ENCODE measurements at places on chromosomes 6 and 20. TPM values are rescaled to one million over a fixed set of nuclear protein-coding genes. Genes with fewer than 3 reads are reported as not detected.

- H3K4me1 ChIP-seq: no peaks in the 10 kb centered on the region
- no peaks in the 10 kb centered on the region for H3K27me3 ChIP-seq
- no peak for DNase-seq
Observed at GRCh38 chr6:35973670-35974222, 50.7 kb downstream of the SLC26A8 start.

GRCh38 chr6:148556410-148556809 lies 190.4 kb upstream of the UST start:
- H3K27ac ChIP-seq: no peak overlapping the region
- no peaks in the 10 kb centered on the region for H3K36me3 ChIP-seq
- no peak overlapping the region for H3K4me3 ChIP-seq
- no peak for DNase-seq
- peaks cover 35% of the 10 kb centered on the region for H3K27me3 ChIP-seq
- peaks cover 25% of the 10 kb centered on the region for H3K4me1 ChIP-seq

DNA sequence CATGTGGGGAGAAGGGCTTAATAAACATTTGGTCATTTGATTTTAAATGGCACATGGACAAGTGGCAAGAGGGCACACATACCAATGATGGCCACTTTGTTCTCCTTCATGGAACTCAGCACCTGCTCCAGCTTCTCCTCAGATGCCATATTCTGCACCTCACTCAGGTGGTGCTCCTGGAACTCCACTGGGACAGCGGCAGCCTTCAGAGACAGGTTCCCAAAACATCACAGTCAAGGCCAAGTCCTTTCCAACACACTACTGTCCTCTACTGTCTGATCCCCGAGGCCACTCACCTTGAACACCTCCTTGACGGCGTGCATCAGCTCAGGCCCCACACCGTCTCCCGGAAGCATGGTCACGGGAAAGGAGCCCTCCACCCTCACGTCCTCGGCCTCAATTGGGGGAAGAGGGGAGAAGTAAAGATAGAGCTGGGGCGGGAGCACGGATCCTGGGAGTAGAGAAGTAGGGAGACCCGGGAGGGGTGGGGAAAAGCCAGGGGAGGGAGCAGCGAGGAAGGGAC lies 591 bp downstream of the IDH3B start:
- H3K27me3 ChIP-seq: no peaks in the 10 kb centered on the region
- peak overlapping the region; percentile 55 for H3K4me3 ChIP-seq
- peaks cover 12% of the 10 kb centered on the region for H3K4me1 ChIP-seq
- DNase-seq: no peak
- H3K36me3 ChIP-seq: peaks cover 34% of the 10 kb centered on the region

DNA sequence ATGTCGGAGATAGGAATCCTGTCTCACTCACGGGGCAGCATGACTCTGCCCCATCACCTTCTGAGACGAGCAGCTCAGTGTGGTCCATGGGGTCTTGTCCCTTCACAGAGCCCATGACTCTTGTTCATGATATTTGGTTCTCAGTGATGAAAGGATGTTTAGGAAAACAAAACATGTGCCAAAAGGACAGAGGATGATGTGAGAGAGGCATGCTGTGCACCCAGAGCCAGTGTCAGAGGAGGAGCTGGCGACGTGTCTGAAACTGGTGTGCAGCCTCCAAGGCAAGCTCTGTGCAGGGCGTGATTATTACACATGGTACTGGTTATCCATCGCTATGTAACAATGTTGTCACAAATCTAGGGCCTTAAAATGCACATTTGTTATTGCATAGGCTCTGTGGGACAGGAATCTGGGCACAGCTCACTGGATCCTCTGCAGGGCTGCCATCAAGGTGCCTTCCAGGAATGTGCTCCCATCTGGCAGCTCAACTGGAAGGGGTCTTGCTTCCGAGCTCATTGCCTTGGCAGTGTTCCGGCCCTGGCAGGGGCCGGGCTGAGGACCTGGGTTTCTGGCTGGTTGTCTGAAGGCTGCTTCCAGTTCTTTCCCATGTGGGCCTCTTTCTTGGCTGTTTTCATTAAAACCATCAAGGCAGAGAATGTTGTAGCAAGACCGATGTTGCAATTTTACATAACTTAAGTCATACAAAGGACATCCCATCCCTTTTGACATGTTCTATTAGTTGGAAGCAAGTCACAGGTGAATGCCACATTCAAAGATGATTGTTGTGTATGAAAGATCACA lies 175.4 kb downstream of the ERMARD start:
- H3K27ac ChIP-seq: no peak overlapping the region
- H3K4me1 ChIP-seq: peaks cover 9% of the 10 kb centered on the region
- H3K4me3 ChIP-seq: no peak overlapping the region
- H3K36me3 ChIP-seq: no peaks in the 10 kb centered on the region
- no peak for DNase-seq

- H3K4me3 ChIP-seq: no peak overlapping the region
- no peak overlapping the region for H3K27ac ChIP-seq
- no peaks in the 10 kb centered on the region for H3K36me3 ChIP-seq
- DNase-seq: no peak
- H3K27me3 ChIP-seq: no peaks in the 10 kb centered on the region
Observed at GRCh38 chr6:15553736-15554294, 109.0 kb downstream of the DTNBP1 start.

GRCh38 chr6:120055071-120055470 lies 705.5 kb upstream of the MAN1A1 start:
- no peak overlapping the region for H3K27ac ChIP-seq
- no peaks in the 10 kb centered on the region for H3K4me1 ChIP-seq
- DNase-seq: no peak
- no peaks in the 10 kb centered on the region for H3K27me3 ChIP-seq
- H3K36me3 ChIP-seq: no peaks in the 10 kb centered on the region

- H3K27ac ChIP-seq: no peak overlapping the region
- H3K4me3 ChIP-seq: no peak overlapping the region
- H3K36me3 ChIP-seq: no peaks in the 10 kb centered on the region
- H3K4me1 ChIP-seq: no peaks in the 10 kb centered on the region
Observed at GRCh38 chr6:34924831-34925625, 36.0 kb downstream of the ANKS1A start.

- no peak overlapping the region for H3K27ac ChIP-seq
- H3K27me3 ChIP-seq: no peaks in the 10 kb centered on the region
- H3K4me3 ChIP-seq: no peak overlapping the region
- H3K4me1 ChIP-seq: no peaks in the 10 kb centered on the region
- H3K36me3 ChIP-seq: no peaks in the 10 kb centered on the region
Observed at GRCh38 chr6:11416936-11417576, 120.5 kb upstream of the TMEM170B start.

DNA sequence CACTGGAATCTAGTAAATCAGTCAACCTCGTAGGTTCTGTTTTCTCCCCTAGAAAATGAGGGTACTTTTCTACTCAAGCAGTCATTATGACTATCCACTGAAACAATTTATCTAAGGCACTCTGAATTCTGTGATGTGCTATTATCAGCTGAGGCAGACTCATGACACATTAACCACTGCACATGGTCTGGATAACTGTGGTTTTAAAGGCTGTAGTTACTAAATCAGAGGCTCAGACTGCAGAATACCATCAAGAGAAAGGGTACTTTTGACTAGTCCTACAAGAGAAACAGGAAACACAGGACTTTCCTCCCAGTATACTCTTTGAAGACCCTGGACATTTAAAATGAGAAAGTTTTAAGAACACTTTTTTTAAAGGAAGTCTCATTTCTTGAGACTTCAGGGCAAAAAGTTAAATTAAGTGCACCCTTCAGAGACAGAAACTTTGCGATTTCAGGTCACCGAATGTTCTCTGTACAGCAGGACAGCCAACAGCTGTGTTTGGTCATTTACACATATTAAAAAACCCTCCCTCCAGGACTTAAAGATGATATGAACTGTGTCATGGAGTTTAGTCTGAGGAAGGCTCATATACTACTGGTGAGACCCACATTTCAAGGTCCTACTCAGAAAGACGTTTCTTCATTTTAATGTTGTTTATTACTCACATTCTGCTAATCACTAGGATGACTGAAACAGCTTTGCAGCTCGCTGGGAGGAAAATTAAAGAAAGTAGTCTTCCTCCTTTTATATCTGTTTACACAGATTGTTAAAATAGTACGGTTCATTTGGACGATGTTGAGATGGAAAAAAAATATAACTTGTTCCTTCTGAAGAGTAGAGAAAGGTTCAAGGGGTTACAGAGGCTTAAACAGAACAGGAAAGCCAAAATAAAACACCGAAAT lies 19.9 kb downstream of the ATXN1 start:
- H3K27ac ChIP-seq: no peak overlapping the region
- H3K36me3 ChIP-seq: peaks cover 5% of the 10 kb centered on the region
- no peak overlapping the region for H3K4me3 ChIP-seq
- DNase-seq: peak; percentile 48
- no peaks in the 10 kb centered on the region for H3K27me3 ChIP-seq

DNA sequence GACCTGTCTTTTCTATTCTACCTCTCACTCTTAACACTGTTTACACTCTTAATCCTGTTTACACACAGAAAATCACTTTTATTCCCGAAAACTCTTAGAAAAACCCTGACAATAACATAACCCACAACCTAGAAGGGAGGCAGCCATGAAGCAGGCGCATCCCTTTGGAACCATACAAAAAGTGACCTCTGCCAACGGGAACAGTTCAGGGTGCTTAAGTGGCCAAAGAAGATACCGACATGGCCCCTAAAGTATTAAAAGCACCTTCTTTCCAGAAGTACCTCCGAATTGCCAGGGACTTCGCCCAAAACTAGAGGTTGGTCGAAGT lies 490 bp downstream of the MMUT start:
- peak overlapping the region; percentile 72 for H3K4me3 ChIP-seq
- peaks cover 12% of the 10 kb centered on the region for H3K4me1 ChIP-seq
- H3K36me3 ChIP-seq: peaks cover 8% of the 10 kb centered on the region
- H3K27me3 ChIP-seq: no peaks in the 10 kb centered on the region
- H3K27ac ChIP-seq: peak overlapping the region; percentile 87

DNA sequence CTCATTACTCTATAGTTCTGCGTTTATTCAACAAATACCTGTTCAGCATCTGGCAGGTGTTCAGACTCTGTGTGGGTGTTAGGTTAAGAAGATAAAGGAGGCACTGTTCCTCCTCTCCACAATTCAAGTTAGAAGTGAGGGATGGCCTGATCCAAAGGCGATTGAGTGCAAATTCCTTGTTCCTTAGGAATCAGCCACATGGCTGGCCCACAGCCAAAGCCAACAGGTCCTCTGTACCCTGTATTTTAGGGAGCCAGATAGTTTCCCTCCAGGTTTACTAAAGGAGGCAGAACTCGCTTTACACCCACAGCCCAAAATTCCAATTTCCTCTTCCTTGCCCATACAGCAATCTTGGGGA lies 5.0 kb upstream of the CD40 start:
- no peak overlapping the region for H3K27ac ChIP-seq
- H3K4me3 ChIP-seq: no peak overlapping the region
- H3K36me3 ChIP-seq: no peaks in the 10 kb centered on the region
- no peaks in the 10 kb centered on the region for H3K27me3 ChIP-seq

DNA sequence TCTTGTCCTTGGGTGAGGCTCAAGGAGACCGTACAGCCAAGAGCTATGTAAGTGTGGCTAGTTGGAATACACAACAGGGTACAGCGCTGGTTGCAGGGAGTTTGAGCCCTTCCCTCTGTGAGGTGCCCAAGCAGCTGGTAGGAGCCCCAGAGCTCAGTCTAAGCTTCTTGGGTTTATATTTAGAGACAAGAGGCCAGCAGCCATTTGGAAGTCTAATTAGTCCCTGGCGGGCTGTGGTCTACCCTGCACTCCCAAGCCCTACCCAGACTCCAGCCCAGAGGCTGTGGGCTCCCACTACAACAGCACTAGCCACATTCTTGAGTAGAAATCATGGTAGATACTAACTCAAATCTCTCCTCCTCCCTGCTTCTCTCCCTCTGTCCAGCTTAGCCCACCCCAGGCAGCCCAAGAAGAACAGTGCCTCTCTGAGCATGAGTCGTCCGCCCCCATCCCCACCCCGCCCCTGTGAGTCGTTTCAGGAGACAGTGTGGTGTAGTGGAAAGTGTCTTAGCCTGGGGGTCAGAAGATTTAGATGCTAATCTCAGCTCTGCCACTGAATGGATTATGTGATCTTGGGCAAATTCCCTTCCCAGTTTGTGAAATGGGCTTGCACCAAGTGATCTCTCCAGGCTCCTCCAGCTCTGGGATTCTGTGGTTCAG lies 37.8 kb downstream of the EIF2S2 start:
- no peak for DNase-seq
- peaks cover 58% of the 10 kb centered on the region for H3K36me3 ChIP-seq
- H3K4me3 ChIP-seq: no peak overlapping the region
- H3K27me3 ChIP-seq: no peaks in the 10 kb centered on the region

- H3K27ac ChIP-seq: no peak overlapping the region
- no peaks in the 10 kb centered on the region for H3K4me1 ChIP-seq
- no peaks in the 10 kb centered on the region for H3K36me3 ChIP-seq
- no peak overlapping the region for H3K4me3 ChIP-seq
Observed at GRCh38 chr6:148891405-148891783, 144.6 kb downstream of the UST start.

DNA sequence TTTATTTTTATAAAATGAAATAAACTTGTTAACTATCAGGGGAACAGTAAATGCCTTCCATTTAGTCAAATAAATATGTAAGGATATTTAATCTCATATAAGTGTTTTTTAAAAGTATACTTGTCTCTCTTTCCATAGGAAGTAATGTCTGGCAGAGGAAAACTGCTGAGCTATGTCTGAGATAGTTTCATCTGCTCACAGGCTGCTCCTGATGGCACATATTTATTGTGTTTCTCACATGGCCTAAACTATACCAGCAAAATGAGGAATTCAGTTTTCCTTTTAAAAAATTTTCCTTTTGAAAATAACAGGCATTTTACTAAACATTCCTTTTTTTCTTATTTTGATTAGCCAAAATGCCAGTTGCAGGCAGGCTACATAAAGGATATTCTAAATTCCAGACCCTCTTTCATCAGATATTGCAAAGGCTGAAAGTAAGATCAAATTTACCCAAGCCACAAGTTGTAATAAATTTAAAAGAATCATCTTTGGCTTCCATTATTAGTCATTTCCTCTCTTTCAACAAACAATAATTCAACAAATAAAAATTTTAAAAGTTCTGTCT lies 60.1 kb upstream of the RNF146 start:
- no peak for DNase-seq
- H3K27ac ChIP-seq: no peak overlapping the region
- H3K36me3 ChIP-seq: no peaks in the 10 kb centered on the region
- H3K4me3 ChIP-seq: no peak overlapping the region

DNA sequence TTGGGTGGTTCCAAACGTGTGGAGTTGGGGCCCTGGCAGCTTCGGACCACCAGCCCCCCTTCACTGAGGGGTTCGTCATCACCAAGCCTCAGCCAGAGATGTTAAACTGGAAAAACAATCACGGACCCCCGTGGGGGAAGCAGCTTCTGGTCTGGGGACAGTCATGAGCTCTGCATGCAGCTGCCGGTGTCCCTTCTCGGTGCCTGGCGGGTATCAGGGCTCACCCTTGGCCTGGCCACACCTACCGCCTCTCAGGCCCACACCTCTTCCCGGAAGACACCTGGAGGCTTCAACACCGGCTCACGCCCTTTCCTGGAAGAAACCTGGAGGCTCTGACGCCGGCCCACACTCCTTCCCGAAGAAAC lies 77.8 kb upstream of the BHLHE23 start:
- no peaks in the 10 kb centered on the region for H3K27me3 ChIP-seq
- DNase-seq: no peak
- H3K4me1 ChIP-seq: no peaks in the 10 kb centered on the region
- H3K36me3 ChIP-seq: no peaks in the 10 kb centered on the region
- H3K27ac ChIP-seq: no peak overlapping the region

Gene SPINT4
- total RNA-seq: not detected

Gene TJAP1
- 29.9 TPM for total RNA-seq

Gene BFSP1
- total RNA-seq: 2.7 TPM

Gene TBX18
- not detected for total RNA-seq

Gene RBPJL
- total RNA-seq: not detected

Gene LIN28B
- not detected for total RNA-seq

Gene ELOVL4
- not detected for total RNA-seq

Gene RARS2
- 21.8 TPM for total RNA-seq
